GOT3 (cell line): ENCODE measurements at places on chromosomes 6 and 20.
A peak's percentile ranks its signal among the peaks of the same experiment; 100 is the strongest.

DNA sequence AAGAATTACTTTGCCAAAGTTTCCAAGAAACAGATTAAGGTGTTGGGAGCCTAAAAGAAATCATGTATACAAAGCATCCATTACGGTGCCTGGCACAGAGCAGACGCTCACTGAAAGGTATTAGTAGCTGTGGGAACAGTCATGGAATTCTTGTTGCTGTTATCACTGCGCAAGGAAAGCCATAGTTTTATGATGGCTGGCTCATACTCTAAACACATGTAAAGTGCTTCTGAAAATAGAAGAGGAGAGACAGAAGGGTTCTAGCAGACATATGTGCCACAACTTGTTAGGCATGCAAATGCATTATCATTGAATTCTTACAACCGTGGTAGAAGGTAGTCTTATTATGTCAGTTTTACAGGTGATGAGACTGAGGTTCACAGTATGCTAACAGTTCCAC, 112.4 kb downstream of the TENT5A start:
- no peak for DNase-seq

DNA sequence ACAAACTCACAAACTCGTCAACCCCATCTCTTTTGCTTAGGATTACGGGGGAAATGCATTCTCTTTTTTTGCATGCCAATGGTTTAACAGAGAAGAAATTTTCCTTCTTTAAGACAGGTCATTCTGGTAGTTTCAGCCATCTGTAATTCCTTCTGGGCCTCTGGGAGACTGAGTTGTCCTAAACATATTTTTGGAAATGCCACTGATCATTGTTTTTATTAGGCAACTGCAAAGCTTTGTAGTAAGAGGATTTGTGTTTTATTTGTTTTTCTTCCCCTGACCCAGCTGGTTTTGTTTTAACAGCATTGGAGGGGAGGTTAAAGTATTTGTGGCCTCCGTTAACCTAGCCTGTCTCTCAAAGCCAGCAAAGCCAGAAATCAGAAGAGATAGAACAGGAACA, 73.1 kb upstream of the ISM1 start:
- DNase-seq = no peak

DNA sequence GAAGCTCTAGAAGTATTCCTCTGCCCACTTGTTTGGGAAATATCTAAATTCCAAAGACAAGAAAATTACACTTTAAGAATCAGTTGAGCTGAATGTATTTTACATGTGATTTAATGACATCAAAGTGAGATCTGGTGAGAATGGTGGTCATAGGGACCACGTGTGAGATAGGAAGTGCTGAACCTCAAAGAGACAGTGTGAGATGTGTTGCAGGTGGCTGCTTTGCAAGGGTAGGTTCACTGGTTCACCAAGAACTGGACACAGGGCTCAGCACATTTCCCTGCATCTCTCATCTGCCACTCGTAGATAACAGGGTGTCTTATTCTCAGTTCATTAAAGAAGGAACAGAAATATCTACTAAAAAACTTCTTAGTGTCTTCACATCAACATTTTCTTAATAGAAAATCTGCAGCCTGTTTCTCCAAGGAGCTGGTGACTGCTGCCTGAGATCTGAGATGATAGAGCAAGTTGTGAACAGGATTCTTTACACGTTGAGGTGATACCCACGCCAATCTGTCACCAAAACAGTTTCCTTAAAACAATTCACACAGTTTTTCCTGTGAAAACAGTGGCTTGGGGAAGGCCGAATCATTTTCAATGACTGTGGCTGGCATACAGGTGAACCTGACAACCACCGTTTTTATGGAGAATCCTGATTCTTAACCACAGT, 7.2 kb downstream of the CCR6 start:
- DNase-seq = no peak

DNA sequence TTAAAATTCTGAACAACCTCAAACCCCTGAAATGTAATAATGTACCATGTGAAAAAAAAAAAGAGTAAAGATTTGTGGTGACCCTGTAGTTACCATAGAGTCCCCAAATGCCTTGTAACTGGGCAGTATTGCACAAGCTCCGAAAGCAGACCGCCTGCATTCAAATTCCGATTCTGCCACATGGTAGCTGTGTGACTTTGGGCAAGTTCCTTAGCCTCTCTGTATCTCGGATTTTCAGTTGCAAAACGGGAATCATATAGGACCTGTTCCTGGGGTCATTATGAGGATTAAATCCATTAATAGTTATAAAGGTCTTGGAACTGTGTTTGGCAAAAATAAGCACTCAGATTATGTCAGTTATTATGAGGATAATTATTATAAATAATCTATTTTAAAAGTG, 43.6 kb downstream of the TSPYL4 start:
- no peak for DNase-seq

DNA sequence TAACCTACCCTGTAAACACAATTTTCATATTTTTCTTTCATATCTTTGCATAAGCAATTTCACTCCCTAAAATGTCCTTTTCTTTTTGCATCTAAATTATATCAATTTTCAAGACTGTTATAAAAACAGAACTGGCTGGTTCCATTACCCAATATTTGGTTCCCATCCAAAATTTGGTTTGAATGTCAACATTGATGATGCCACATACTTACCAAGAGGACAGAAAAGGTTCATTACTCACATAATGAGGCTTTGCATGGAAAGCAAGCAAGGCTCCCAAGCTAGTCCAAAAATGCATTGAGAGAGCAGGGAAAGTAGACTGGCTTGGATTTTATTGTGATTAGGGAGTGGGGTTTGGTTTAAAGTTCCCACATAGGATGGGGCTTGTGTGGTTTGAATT, 144.4 kb upstream of the AKIRIN2 start:
- no peak for DNase-seq

DNA sequence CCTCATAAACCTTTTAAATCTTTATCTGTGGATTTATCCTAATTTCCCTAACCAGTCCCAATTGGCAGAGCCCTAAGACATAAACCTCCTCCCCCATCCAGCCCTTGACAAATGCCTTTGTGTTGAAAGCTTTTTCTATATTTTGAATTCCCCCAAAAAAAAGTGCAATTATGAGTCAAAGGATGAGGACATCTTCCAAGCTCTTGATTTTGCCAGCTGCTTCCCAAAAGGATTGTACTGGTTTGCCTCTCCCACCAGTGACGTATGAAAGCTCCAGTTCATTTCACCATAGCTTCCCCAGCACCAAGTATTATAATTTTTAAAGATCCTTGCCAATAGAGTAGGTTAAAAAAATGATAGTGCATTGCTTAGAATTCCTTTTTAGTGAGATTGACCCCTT, 38.9 kb downstream of the SIRPA start:
- DNase-seq = no peak

DNA sequence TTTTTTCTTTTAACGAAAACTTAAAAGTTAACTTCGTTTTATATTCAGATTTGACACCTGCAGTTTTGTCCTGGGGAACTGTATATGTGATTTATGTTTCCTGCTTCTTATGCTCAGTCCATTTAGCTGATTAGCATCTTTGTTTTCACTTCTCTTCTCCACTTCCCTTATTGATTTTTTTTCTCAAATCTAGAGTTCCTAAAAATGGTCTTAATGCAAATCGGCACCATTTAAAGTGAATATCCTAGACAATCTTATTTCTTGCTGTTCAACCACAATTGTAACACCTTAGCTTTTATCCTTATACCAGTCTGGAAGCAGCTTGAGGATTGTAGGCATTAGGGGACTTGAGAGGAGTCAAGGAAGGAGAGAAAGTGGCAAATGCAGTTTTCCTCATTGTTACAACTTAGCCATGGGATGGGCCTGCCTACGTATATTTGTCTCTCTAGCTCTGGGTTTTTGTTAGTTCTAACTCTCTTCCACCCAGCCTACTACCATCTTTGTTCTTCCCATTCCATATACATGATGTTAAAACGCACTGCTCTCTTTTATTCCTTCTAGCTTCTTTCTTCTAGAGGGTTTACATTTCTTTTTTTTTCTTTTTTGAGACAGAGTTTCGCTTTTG, 8.5 kb downstream of the QRSL1 start:
- DNase-seq = no peak

- DNase-seq = no peak
Observed at GRCh38 chr6:95917034-95917433, 98.7 kb upstream of the FUT9 start.

- DNase-seq = no peak
Observed at GRCh38 chr6:50826803-50827202, 8.1 kb downstream of the TFAP2B start.

DNA sequence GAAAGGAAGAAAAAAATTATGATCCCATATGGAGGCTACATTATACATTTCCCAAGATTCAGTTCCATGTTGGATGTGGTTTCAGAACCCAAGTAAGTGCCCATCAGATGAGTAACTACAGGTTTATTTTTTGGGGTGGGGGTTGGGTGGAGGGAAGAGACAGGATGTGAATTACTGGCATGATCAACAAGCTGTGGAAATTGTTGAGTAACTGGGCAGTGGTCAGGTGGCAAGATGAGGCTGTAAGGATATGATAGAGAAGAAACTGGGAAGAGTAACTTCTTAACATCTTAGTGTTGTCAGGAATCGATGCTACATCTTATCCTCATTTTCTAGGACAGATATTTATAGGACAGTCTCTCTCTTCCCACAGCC, 153.5 kb downstream of the CFAP61 start:
- DNase-seq = no peak

- no peak for DNase-seq
Observed at GRCh38 chr20:46252352-46253091, 55.8 kb downstream of the CDH22 start.

- DNase-seq = no peak
Observed at GRCh38 chr6:157946865-157947532, 34.7 kb upstream of the SYNJ2 start.

- no peak for DNase-seq
Observed at GRCh38 chr6:125445054-125445453, 143.3 kb upstream of the HDDC2 start.

DNA sequence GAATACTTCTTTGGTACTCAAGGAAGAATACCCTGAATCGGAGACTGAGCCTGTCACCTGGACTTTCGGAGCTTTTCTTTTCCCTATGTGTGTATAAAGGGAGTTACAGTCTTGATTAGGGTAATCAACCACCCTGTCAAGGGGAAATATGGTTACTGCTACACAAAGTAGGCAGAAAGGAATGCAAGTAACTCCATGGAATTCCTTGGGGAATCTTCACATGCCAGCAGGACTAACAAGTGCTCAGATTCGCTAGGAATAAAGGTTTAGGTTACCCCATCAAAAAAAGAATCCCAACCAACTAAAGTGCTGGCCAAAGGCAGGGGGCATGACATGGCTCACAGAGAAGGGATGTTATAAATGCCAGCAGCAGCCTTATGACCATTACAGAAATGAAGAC, 10.4 kb downstream of the KCNS1 start:
- DNase-seq = no peak

- no peak for DNase-seq
Observed at GRCh38 chr20:15655295-15655874, 917.9 kb downstream of the KIF16B start.

GRCh38 chr20:9141921-9142320, 73.0 kb downstream of the PLCB4 start:
- no peak for DNase-seq

- no peak for DNase-seq
Observed at GRCh38 chr6:122033564-122034181, 365.8 kb upstream of the HSF2 start.

GRCh38 chr6:127221201-127221600, 45.5 kb upstream of the RNF146 start:
- no peak for DNase-seq

- DNase-seq = no peak
Observed at GRCh38 chr6:162770136-162770535, 42.4 kb downstream of the PACRG start.

- no peak for DNase-seq
Observed at GRCh38 chr6:37547564-37548061, 47.9 kb upstream of the CCDC167 start.

- DNase-seq = no peak
Observed at GRCh38 chr20:54543369-54543768, 68.0 kb downstream of the DOK5 start.

GRCh38 chr6:128531696-128532095, 11.3 kb upstream of the PTPRK start:
- no peak for DNase-seq

GRCh38 chr6:109340811-109341210, 41.5 kb downstream of the CD164 start:
- DNase-seq = no peak

GRCh38 chr6:138099832-138100231, 7.4 kb downstream of the PERP start:
- DNase-seq = no peak

- no peak for DNase-seq
Observed at GRCh38 chr6:157779705-157780604, 43.1 kb upstream of the SNX9 start.

GRCh38 chr6:14943116-14943515, 302.8 kb upstream of the JARID2 start:
- DNase-seq = no peak

GRCh38 chr6:161369339-161369738, 95.5 kb upstream of the AGPAT4 start:
- peak; percentile 54 for DNase-seq

GRCh38 chr6:84003131-84003530, 30.4 kb upstream of the MRAP2 start:
- DNase-seq = no peak

GRCh38 chr20:51096582-51097267, 73.8 kb upstream of the KCNG1 start:
- DNase-seq = no peak

- DNase-seq = no peak
Observed at GRCh38 chr6:18703546-18703945, 316.4 kb downstream of the RNF144B start.

DNA sequence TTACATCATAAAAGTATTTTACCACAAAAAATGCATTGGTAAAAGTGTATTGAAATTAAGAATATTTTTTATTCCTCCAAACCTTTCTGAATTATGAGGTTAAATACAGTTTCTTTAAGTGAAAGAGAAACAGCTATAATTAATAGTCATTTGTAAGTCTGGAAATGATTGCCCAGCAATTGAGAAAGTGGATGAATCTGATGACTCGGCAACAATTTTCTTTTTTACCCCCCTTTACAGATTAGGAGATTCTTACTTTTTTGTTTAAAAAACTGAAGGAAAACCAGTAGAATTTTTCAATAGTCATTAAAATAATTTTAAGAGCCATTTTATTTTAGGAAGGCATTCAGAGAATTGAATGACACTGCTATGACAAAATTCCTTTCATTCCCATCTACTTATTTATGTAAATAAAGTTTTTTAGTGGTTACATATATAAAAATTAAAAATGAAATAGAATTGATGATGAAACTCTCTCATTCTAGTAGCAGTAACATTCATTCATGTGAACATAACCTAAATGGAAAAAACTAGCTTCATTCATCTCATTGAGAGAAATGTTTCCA, 169.6 kb upstream of the PRND start:
- DNase-seq = no peak

GRCh38 chr20:51425347-51426106, 117.0 kb downstream of the NFATC2 start:
- no peak for DNase-seq
